ENCODE measurements at places on chromosomes 6 and 20.

- DNase-seq, result no peak
Observed at GRCh38 chr6:33989016-33989854, 156.7 kb downstream of the GRM4 start.

GRCh38 chr6:2477250-2477649 is 231.8 kb upstream of the GMDS start:
- DNase-seq, result no peak

- DNase-seq, result no peak
Observed at GRCh38 chr6:30766461-30767157, 22.3 kb upstream of the IER3 start.

GRCh38 chr6:131381709-131382093 is 191.3 kb upstream of the ARG1 start:
- no peak for DNase-seq

- DNase-seq, result no peak
Observed at GRCh38 chr20:60428651-60429050, 470.4 kb downstream of the CDH26 start.

GRCh38 chr20:11989018-11989771 is 71.5 kb downstream of the BTBD3 start:
- DNase-seq, result no peak

DNA sequence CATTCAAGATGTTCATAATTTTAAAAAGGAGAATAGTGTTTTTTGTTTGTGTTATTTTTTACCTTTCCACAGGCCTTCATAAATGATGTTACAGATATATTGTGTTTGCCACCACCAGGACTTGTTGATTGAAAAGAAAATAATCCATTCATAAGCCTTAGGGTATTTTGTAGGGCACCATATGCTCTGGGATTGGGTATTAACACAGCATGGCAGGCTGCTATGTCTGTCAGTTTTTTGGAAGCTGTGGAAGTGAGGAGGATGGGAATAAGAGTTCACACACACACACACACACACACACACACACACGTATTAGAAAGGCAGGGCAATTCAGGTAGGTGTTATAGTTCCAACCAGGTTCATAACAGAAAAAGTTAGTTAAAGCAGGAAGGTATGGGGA is 237.9 kb downstream of the HDGFL1 start:
- DNase-seq, result no peak

DNA sequence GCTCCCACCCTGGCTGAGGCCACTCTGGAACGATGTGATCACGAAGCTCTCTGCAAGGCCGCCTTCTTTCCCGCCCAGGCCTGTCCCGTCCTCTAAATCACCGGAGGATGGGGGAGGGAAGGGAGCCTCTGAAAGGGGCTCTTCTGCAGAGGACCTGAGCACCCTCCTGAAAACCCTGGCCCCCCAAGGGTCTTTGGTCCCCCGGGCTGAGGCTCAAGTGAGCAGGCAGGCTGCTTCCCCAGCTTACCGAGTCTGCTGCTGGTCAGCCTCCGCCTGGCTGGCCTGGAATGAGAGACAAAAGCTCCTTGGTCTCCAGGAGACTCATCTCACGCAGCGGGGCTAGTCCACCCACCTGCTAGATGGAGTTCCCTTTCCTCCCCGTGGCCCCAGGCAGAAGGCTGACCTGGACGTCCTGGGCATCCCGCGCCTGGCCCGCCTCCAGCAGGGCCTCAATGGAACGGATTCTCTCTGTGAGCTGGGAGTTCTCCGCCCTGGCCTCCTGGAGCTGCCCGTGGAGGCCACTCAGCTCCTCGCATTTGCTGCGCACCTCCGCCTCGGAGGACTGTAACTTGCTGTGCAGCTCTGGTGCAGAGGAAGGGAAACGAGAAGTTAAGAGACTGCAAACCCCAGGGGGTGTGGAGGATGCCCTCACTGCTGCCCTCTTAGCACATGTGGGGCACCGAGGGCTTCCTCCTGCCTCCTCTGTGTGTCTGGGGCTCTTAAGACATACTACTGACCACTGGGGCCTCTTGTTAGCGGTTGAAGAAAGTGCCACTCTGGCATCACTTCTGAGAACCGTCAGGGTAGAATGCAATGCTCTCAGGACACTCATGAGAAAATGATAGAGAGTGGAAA is 54.7 kb downstream of the RRBP1 start:
- DNase-seq, result no peak

DNA sequence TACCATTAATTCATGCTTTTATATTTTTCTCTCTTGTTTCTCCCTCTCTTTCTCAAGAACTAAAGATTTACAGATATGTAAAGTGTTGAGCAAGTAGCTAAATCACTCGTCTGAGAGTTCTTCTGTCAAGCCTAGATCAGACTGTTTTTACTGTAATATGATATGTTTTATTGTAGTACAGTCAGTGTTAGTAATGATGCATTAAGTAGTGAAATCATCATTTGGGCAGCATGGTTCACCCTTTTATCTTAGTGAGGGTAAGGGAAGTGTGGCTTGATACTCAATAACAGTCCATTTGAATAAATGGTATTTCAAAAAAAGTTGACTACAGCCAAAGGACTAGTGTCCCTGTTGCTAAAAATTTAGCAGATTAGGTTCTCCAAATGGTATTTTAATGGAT is 9.2 kb downstream of the CYB5R4 start:
- peak; percentile 36 for DNase-seq

DNA sequence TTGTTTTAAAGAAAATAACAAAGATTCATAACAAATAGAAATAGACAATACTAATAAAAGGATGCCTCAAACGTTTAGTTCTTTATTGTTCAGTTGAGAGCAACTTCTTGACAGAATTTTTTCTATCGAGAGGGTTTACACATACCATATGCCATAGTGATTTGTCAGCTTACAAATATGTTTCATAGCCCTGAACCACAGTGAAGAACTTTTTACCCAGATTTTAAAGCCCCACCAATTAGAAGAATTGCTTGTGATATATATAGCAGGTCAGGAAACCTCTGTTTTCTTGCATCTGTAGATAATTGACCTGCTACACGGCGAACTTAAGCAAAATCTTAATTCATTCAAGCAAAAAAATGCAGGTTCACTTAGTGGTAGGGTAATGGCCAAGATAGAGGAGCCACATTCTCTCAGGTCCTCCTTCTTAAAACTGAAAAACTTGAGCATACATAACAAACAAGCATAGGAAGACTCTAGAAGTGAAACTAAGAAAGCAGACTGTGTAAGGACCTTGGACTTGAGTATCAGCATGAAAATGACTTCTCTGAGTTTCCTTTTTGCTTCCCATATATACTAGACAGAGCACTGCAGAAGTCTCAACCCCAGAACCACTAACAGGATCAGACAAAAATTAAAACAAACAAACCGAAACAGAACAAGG is 39.5 kb downstream of the CRISP1 start:
- no peak for DNase-seq

- DNase-seq, result peak; percentile 47
Observed at GRCh38 chr6:3139090-3139903, 18.0 kb downstream of the TUBB2A start.

DNA sequence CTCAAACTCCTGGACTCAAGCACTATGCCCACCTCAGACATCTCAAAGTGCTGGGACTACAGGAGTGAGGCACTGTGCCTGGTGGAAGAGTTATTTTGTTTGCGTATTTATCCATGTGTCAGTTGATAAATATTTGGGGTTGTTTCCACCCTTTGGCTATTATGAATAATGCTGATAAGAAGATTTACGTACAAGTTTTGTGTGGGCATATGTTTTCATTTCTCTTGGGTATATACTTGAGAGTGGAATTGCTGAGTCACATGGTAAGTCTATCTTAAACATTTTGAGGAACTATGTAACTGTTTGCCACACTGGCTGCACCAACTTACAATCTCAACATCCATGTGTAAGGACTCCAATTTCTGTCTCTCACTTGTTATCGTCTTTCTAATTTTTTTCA is 200.3 kb downstream of the RNGTT start:
- DNase-seq, result no peak

- no peak for DNase-seq
Observed at GRCh38 chr6:110815015-110815410, 256 bp downstream of the CDK19 start.

- no peak for DNase-seq
Observed at GRCh38 chr6:80142586-80142985, 36.1 kb downstream of the BCKDHB start.

- DNase-seq, result no peak
Observed at GRCh38 chr6:114783783-114784182, 441.0 kb upstream of the HS3ST5 start.

DNA sequence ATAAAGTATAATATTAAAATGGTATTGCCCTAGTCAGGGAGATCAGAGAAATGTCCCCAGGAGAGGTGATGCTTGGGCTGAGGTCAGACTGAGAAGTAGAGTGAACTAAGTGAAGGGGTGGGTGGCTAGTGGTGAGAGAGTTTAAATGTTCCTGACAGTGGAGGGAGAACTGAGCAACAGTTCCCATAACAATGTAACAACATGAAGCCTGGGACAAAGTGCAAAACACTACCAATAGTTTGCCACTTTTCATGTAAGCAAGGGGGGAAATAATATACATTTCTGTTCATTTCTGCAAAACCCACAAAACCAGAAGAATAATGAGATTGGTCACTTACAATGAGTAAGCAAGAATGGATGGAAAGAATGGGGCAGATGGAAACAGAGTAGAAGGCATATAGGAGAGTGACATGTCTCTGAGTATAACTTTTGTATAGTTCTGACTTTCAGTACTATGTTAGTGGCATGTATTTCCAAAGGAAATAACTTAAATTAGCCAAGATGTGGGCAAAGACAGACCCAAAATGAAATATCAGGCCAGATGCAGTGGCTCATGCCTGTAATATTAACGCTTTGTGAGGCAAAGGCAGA is 13.3 kb upstream of the FAXC start:
- DNase-seq, result no peak

GRCh38 chr6:145453376-145453775 is 281.9 kb downstream of the EPM2A start:
- no peak for DNase-seq

GRCh38 chr20:4949833-4950178 is 51.5 kb downstream of the SLC23A2 start:
- DNase-seq, result no peak

DNA sequence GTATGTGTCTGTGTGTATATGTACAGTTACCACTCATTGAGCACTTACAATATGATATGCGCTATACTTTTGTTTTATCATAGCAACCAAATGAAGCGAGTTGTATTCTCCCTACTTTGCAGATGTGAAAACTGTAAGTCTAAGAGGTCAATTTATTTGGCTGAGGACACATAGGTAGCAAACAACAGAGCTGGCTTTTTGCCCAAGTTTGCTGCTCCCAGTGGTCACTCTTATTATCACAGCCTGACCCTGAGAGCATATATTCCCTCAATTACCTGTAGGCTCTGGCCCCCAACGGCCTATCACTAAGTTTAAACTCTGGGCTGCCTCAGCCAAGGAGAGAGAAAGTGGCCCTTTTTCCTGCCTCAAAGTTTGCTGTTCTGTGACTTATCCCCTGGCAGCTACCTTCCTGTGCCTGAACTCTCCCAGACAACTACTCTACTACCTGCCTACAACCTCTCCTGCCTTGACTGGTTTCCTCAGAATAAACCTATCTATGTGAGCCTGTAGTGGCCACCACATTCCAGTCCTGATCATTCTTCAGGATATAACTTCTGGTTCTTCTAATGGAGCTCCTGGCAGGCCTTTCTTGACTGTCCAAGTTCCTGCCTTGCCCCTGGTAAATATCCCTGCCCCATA is 221.8 kb downstream of the FRK start:
- no peak for DNase-seq

DNA sequence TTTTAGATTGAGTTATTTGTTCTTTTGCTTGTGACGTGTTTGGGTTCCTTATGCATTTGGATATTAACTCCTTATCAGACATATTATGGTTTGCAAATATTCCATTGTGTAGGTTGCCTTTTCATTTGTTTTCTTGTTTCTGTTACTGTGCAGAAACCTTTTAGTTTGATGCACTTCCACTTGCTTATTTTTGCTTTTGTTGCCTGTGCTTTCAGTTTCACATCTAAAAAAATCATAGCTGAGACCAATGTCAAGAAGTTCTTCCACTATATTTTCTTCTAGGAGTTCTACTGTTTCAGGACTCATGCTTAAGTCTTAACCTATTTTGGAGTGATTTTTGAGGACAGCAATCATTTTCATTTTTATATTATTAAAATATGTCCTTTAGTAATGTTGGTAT is 113.5 kb downstream of the EPM2A start:
- no peak for DNase-seq

DNA sequence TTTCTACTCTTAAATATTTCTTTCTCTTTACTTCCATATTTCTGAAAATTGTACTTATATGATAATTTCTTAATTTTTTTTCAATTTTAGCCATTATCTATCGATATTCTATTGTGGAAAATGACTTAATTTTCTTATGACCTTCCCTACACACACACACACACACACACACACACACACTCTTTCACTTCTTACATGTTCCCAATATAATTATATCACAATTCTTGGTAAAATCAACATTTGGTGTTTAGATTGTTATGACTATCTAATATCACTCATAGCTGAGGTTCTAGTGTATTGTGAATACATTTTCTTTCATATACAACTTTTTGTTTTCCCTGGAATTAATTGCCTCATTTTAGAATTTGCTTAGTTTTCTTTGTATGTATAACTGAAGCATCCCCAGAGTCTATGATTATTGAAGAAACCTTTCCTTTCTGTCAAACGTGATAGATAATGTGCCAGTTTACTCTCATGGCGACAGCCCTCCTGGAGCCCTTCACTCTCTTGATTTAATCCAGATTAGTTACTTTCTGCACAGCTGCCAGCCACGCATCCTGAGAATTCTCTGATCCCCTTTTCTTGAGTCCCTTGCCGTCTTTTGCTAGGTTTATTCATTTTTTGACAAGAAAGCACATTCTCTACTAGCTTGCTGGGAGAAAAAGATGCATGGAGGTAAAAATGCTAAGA is 63.4 kb downstream of the RNF182 start:
- no peak for DNase-seq

DNA sequence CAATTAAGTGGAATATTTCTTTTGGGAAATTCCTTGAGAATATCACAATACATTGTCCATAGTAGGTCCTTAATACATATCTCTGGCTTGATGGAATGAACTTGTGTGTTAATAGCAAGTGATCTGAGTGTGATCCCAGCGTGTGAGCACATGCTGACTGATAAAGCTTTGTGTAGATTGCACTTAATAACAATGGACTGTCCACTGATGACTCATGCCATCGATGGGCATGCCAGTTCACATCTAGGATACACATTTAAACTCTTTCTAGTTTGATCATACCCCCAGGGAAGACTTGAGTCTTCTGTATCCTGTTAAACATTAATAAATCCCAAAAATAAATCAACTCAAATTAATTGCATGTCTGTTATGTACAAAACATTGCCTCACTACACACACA is 454.3 kb upstream of the SPTLC3 start:
- no peak for DNase-seq

DNA sequence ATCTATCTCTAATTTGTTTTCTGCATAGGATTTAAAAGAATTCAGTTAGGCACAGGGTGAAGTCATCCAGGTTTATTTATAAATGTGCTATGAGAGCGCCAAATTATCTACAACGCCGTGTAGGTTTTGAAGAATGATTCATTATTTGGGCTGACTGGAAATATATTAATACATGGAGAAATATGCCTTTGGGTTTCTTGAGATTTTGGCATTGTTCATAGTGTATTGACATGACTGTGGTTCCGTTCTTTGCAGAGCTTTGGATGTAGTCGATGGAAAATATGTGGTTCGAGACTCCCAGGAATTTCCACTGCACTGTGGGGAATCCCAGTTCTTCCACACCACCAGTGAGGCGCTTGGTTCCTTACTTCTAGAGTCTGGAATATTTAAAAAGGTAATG is 90.9 kb downstream of the CRYBG1 start:
- DNase-seq, result no peak

GRCh38 chr6:20542927-20543602 is 8.8 kb downstream of the CDKAL1 start:
- peak; percentile 67 for DNase-seq

Data from skeletal muscle cell (primary cell).